Stimulated activated CD4-positive, alpha-beta T cell treated with anti-CD3 and anti-CD28 coated beads, Interleukin-15, amount 100 ng/mL, for 24 hours (primary cell): ENCODE measurements at places on chromosomes 5 and 9.

GRCh38 chr9:107070586-107070985, 207.6 kb downstream of the ZNF462 start:
- DNase-seq: no peak

DNA sequence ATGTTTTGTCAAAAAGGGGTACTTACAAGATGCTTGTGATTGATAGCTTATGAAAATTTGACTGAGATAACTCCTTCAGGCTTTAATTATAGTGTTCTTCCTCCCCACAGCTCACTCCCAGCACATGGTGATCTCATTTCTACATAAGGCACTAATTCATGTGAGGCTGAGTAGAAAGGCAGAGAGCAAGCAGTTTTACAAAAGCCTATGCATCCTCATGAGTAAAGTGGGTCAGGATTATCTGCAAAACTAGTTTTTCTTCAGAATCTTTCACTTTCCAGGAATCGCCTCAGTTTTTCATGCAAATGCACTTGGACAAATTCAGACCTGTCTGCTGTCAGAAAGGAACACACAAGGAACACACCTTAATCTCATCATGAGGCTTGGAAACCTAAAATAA, 92.1 kb upstream of the FBN2 start:
- DNase-seq: no peak

- DNase-seq: no peak
Observed at GRCh38 chr9:90801973-90802322, 329 bp downstream of the SYK start.

DNA sequence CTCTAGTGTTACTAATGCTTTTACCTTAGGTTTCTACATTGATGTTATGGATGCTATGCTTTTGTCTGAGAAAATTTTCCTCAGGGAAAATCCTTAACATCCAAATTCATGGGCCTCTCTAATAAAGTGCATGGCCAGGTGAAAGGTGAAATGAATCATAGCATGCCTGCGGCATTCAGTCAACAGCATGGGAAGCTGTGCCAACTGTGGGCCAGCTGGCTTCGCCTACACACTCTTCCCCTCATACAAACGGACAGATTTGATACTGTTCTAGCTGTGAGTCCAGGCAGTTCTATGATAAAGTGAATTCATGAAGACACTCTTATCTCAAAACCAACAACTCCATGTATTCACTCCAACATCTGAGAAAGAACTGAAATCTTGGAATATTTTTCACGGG, 374.1 kb downstream of the PLK2 start:
- DNase-seq: no peak

- no peak for DNase-seq
Observed at GRCh38 chr5:174694611-174695010, 29.8 kb upstream of the MSX2 start.

- no peak for DNase-seq
Observed at GRCh38 chr9:110276781-110277180, 20.5 kb upstream of the TXN start.

- peak; percentile 35 for DNase-seq
Observed at GRCh38 chr9:127904561-127905003, 5.2 kb upstream of the ST6GALNAC6 start.

- no peak for DNase-seq
Observed at GRCh38 chr9:133856798-133857197, 118.6 kb upstream of the SARDH start.

DNA sequence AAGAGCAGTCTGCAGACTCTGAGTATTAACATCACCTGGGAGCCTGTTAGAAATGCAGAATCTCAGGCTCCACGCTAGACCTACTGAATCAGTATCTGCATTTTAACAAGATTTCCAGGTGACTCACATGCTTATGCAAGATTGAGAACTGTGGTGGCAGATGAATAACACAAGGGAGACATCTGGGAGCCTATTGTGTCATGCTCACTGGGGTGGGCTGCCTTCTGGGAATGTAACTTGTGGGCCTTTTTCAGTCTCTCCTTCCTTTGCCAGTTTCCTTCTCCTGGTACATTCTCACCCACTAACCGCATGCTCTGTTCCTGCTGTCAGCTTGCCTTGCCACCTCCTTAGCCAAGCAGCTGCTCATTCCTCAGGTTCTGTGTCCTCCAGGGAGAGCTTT, 176.6 kb upstream of the C9orf72 start:
- no peak for DNase-seq

DNA sequence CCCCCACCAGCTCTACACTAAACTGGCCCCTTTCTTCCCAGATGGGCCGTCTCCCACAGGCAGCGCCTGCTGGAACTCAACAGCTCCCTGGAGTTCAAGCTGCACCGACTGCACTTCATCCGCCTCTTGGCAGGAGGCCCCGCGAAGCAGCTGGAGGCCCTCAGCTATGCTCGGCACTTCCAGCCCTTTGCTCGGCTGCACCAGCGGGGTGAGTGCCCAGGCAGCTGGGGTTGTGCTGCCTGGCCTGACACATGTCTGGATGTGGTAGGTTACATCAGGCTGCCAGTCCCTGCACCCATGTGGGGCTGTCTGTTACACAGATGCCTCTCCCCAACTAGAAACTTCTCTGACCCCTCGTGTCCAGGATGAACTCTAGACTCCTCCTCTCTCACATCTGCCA, 9.8 kb downstream of the NHP2 start:
- DNase-seq: no peak

- DNase-seq: no peak
Observed at GRCh38 chr5:164191240-164191639, 685.8 kb downstream of the MAT2B start.

GRCh38 chr5:53360811-53361210, 119.6 kb upstream of the FST start:
- no peak for DNase-seq

DNA sequence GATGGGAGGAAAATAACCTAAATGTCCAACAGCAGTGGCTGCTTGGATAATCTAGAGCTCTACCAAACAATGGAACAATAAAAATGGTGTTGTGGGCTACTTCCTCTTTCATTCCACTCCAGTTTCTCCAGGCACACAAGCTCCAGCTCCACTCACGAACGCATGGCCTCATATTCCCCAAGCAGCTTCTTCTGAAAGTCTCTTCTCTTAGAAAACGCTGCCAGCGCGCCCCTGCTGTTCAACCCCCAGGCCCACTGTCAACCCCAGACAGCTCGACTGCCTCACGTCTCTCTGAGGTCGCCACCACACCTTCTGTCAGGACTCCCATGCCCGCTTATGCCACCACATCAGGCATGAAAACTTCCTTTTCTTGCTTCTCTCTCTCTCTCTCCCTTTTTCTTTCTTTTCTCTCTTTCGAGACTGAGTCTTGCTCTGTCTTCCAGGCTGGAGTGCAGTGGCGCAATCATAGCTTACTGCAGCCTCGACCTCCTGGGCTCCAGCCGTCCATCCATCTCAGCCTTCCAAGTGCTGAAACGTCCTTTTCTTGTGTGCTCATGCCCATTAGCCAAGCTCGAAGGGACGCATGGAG, 16.2 kb downstream of the OR2V2 start:
- peak; percentile 33 for DNase-seq

DNA sequence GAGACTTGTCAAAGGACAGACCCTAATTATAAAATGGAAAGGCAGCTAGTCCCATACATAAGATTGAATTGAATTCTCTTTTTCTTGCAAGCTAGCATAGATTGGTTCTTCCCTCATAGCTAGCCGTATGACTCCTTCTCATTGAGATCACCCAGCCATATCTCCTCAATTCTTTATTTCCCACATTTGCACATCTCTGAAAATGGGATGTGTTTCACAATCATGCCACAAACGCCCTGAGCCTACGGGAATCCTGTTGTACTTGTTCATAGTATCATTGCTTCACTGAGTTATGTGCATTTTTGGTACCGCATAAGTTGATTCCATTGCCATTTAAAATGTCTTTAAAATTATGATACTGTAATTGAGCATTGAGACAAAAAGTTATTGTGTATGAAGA, 90.5 kb downstream of the PCSK1 start:
- no peak for DNase-seq

DNA sequence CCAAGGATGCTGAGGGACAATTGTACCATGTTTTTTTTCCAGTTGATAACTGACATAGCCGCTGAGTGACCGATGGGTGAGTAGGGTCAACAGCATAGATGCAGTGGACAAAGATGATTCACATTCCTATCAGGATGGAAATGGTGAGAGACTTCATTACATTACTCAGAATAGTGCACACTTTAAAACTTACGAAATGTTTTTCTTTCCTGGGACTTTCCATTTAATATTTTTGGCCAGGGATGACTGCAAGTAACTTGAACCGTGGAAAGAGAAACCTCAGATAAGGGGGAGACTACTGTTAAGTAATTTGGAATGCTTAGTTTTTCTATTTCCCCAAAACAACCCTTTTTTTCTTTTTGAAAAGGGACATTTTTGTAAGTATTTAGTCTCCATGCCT, 3.0 kb upstream of the TUSC1 start:
- DNase-seq: no peak

- no peak for DNase-seq
Observed at GRCh38 chr5:122500245-122501088, 188.4 kb downstream of the SNCAIP start.

DNA sequence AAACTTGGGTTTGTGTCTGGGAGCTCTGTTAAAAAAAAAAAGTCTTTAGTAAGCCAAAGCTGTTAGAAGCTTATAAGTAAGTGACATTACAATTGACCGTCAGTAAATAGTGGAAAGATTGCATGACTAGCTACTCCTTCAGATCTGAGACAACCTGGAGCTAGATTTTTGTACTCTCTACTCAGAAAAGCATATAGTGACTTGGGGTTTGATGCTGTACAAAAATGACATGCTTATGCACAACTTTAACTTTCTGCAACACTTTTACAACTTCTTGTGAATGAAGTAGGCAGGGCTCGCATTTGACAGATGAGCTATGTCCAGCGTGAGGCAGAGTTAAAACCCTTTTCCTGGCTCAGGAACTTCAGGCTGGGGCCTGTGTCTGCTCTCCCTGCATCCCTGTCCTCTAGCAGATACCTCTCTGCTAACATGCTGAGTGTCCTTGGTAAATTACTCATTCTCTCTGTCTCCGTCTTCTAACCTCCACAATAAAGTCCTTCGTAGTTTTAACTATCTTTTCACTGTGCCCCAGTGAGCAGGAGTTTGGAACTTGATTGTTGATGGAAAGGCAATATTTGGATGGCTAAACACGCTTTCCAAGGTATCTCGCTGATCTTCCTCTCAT, 471 bp upstream of the GHR start:
- no peak for DNase-seq

DNA sequence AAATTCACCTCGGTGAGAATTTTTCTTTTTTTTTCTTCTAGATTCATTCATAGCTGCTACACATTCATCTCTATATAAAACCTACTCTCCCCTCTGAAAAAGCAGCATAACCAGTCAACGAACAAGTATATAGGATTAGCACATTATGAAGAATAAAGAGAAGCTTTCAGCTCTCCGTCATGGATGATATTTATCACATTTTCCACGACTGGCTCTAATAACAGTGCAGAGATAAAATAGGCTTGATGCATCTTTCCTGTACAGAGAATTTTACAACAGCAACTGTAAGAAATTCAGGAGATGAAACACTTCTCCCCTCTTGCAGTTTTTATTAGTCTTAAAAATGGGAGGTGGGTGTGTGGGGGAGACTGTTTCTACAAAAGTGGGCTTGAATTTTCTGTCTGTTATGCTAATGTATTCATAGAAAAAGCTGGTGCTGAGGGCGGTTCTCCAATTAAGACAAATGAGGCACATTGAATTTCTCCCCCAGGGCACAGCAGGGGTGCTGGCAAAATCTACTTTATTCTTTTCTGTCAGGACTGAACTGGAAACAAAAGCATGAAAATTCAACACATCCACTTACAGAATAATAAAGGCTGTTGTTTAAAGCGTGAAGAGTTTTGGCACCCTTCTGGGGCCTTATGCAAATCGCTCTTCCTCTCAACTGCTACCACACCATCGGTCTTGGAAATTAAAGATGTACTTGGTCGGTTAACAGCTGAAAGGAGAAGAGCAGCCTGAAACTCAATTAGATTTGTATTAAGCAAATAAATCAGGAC, 233.9 kb upstream of the ZNF608 start:
- DNase-seq: no peak

GRCh38 chr5:82424211-82424610, 146.1 kb upstream of the RPS23 start:
- no peak for DNase-seq

DNA sequence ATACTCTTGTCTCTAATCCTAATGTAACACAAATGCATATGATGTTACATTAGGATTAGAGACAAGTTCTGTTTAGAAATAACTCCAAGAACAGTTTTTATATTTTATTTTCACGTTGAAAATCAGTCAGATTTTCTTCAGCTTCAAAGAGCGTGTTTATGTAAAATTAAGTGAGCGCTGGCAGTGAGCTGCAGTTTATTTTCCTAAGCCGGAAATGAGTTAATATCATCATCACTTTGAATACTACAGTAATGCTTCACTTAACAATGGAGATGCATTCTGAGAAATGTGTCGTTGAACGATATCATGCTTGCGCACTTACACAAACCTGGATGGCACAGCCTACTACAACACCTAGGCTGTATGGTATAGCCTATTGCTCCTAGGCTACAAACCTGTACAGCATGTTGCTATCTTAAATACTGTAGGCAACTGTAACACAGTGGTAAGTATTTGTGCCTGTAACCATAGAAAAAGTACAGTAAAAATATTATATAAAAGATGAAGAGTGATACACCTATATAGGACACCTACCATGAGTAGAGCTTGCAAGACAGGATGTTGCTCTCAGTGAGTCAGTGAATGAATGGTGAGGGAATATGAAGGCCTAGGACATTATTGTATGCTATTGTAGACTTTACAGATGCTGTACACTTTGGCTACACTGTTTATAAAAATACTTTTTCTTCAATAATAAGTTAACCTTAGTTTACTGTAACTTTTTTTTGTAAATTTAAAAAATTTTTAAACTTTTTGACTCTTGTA, 65.9 kb upstream of the C5orf46 start:
- DNase-seq: no peak

- DNase-seq: no peak
Observed at GRCh38 chr9:134304690-134305089, 21.6 kb upstream of the RXRA start.

- DNase-seq: no peak
Observed at GRCh38 chr9:104758974-104759373, 5.0 kb upstream of the NIPSNAP3B start.

GRCh38 chr9:93660352-93661046, 84.1 kb downstream of the PHF2 start:
- no peak for DNase-seq

DNA sequence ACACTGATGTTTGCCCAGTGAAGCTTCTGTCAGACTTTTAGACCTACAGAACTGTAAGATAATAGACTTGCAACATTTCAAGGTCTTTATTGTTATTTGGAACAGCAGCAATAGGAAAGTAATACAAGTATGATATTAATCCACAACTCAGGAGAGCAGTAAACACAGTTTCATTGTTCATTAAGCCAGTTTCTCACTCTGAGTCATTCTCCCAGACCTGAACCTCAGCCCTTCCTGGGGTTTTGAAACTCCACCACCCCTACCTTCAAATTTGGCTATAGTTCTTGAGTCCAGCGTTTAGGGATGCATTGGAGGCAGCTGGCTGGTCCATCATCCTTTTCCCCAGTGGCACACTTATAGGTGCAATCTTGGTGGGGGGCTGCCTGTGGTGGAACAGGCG, 203.2 kb downstream of the RAB3C start:
- DNase-seq: no peak
